Hematopoietic multipotent progenitor cell (in vitro differentiated cells): ENCODE measurements at places on chromosomes 6 and 20.

GRCh38 chr20:46255440-46256104 lies 52.7 kb downstream of the CDH22 start:
- DNase-seq: peak; percentile 45

GRCh38 chr20:37406010-37406998 lies 60.4 kb downstream of the SRC start:
- peak; percentile 40 for DNase-seq

GRCh38 chr20:45365444-45365970 lies 2.6 kb downstream of the SYS1 start:
- DNase-seq: no peak

GRCh38 chr6:12265296-12265695 lies 24.9 kb upstream of the EDN1 start:
- no peak for DNase-seq

- peak; percentile 61 for DNase-seq
These were observed 259.6 kb downstream of the TBC1D7 start for GRCh38 chr6:13068586-13069210.

GRCh38 chr6:50653253-50653652 lies 60.1 kb upstream of the TFAP2D start:
- no peak for DNase-seq

- DNase-seq: peak; percentile 42
These were observed 57.0 kb downstream of the DNAAF9 start for GRCh38 chr20:3350422-3350821.

- no peak for DNase-seq
These were observed 37.6 kb downstream of the RRBP1 start for GRCh38 chr20:17644451-17644850.

DNA sequence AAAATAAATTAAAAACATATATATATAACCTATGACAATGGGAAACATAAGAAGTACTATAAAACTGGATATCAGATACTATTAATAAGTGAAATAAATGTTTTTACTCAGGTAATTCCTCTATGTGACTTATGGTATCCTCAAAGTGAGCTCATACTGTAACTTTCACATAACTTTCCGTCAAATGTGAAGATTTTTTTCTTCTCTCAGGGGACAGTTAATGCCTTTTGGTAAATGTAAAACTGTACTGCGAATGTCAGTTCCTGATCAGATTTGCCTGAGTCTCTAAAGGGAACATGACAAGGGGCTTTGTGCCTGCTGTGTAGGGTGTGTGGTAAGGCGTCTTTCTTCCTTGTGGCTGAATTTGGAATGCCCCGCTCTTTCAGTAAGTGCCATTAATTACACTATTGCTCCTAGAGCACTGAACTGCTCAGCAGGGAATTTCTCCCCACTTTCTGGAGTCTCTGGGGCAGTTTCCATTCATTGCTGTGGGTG lies 271.8 kb downstream of the PRL start:
- DNase-seq: no peak
